ENCODE measurements at places on chromosomes 2 and 18. TPM values are rescaled to one million over a fixed set of nuclear protein-coding genes. Genes with fewer than 3 reads are reported as not detected.

DNA sequence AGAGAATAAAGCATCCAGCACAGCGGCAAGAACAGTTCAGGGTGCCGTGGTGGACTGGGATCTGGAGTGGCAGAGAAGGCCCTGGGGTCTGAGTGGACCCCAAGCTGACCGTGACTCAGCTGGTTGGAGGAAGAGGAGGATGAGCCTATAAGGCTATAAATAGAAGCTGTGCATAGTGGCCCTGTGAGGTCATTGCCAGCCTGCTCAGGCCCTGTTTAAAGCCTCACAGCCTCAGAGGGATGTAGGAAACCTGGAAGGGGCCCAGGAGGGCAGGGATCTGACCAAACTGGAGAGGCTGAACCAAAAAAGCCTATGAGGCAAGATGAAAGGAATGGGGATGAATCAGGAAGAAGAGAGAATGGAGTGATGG, 11.3 kb upstream of the DES start:
- no peaks in the 10 kb centered on the region for H3K27me3 ChIP-seq
- H3K27ac ChIP-seq, result no peak overlapping the region
- no peak for DNase-seq
- H3K4me3 ChIP-seq, result no peak overlapping the region
- H3K4me1 ChIP-seq, result peaks cover 6% of the 10 kb centered on the region
- H3K36me3 ChIP-seq, result no peaks in the 10 kb centered on the region

GRCh38 chr18:23627321-23627720, 35.4 kb downstream of the ANKRD29 start:
- H3K4me3 ChIP-seq, result no peak overlapping the region
- H3K27ac ChIP-seq, result no peak overlapping the region
- peaks cover 23% of the 10 kb centered on the region for H3K4me1 ChIP-seq
- H3K27me3 ChIP-seq, result no peaks in the 10 kb centered on the region
- DNase-seq, result peak; percentile 86
- no peaks in the 10 kb centered on the region for H3K36me3 ChIP-seq

GRCh38 chr2:119697290-119698020, 18.5 kb downstream of the TMEM177 start:
- H3K36me3 ChIP-seq, result no peaks in the 10 kb centered on the region
- H3K27ac ChIP-seq, result no peak overlapping the region
- no peak overlapping the region for H3K4me3 ChIP-seq
- H3K4me1 ChIP-seq, result peaks cover 4% of the 10 kb centered on the region
- H3K27me3 ChIP-seq, result no peaks in the 10 kb centered on the region
- no peak for DNase-seq

GRCh38 chr2:10444463-10444862, 3.7 kb downstream of the ODC1 start:
- DNase-seq, result no peak
- peaks cover 57% of the 10 kb centered on the region for H3K36me3 ChIP-seq
- no peak overlapping the region for H3K27ac ChIP-seq
- no peaks in the 10 kb centered on the region for H3K27me3 ChIP-seq

SAP130 gene
- 23.5 TPM for total RNA-seq

CHRNA1 gene
- total RNA-seq, result not detected

Data from MCF 10A (cell line).